ENCODE measurements at places on chromosomes 1 and 21.

DNA sequence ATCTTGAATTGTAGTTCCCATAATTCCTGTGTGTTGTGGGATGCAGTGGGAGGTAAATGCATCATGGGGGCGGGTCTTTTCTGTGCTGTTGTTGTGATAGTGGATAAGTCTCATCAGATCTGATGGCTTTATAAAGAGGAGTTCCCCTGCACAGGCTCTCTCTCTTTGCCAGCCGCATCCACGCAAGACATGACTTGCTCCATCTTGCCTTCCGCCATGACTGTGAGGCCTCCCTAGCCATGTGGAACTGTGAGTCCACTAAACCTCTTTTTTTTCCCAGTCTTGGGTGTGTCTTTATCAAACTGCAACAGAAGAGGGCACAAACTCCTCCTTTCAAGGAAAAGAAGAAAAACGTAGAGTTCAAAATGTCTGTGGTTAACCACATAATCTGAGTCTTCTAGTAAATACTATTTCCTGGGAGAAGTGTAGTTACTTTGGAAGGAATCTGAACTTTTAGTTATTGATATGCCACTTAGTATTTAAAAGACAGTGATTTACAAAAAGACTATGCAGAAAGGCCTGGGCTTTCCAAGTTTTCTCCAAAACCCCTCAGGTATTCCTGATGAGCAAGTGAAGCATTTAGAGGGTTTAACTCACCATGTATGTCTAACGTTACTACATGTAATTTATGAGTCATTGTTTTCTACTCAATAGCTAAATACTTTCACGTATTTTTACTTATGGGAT lies 10.0 kb downstream of the ADAMTS1 start:
- no peak for DNase-seq

DNA sequence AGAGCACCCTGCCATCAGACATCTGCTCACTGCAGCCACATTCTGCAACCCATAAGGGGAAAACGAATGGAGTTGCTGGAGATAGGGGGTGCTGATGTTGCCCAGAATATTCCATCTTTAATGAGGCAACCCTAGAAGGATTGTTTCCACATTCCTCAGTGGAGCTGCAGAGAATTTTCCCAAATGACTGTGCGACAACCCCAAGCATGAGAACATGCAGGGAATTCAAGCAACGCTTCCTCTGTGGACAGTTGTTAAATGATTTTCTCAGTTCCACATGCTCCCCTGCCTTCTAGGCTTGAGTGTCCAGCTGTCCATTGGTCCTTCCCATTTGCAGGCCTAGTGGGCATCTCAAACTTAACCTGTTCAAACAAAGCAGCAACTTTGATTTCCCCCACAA lies 20.5 kb upstream of the UBL4B start:
- DNase-seq = no peak

- peak; percentile 38 for DNase-seq
Observed at GRCh38 chr1:233281711-233282581, 13.6 kb downstream of the PCNX2 start.

- no peak for DNase-seq
Observed at GRCh38 chr1:223670458-223671159, 5.1 kb upstream of the CAPN8 start.

GRCh38 chr1:81660286-81660685 lies 140.4 kb upstream of the ADGRL2 start:
- DNase-seq = no peak

- DNase-seq = no peak
Observed at GRCh38 chr1:99855914-99856450, 5.8 kb downstream of the AGL start.

- DNase-seq = no peak
Observed at GRCh38 chr21:42258150-42258884, 39.4 kb downstream of the ABCG1 start.

DNA sequence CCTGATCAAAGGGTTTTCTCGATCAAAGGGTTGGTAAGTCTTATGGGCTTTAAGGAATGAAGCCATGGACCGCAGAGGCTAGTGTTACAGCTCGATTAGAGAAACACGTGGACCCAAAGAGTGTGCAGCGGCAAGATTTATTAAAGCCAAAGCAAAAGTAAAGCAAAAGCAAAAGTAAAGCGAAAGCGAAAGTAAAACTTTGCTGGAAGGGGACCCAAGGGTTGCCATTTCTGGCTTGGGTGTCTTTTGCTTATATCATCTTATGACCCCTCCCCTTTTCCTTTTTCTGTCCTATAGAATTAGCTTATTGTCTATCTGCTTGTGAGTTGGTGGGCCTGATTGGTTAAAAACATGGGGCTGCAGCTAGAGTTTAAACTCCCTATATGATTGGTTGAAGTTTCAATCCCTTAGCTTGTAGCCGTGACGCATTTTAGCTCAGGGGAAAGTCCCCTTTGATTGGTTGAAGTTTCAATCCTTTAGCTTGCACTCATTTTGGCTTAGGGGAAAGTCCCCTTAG lies 957.0 kb downstream of the AMY1C start:
- no peak for DNase-seq

DNA sequence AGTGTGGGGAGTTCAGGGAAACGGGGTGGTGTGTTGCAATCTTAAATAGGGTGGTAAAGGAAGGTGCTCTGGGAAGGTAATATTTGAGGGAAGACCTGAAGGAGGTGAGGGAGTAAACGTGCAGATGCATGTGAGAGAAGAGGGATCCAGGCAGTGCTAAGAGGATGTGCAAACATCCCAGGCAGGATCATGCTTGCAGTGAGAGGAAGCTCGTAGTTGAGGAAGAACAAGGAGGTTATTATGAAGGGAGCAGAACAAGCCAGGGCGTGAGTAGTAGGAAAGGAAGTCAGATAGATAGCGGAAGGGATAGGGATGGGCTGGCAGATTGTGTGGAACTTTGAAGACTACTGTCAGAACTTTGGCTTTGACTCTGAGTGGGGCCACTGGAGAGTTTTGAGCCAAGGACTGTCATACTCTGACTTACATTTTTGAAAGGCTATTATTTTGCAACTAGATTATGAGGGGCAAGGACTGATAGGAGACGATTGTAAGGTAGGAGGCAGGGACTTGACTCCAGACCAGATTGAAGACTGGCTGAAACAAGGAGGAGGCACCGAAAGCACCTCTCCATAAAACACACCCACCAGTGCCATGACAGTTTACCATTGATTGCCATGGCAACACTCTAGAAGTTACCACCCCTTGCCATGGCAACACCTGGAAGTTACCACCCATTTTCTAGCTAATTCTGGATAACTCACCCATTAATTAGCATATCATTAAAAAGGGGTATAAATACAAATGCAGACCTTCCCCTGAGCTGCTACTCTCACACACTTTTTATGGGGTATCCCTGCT lies 67.0 kb downstream of the XCL2 start:
- no peak for DNase-seq

DNA sequence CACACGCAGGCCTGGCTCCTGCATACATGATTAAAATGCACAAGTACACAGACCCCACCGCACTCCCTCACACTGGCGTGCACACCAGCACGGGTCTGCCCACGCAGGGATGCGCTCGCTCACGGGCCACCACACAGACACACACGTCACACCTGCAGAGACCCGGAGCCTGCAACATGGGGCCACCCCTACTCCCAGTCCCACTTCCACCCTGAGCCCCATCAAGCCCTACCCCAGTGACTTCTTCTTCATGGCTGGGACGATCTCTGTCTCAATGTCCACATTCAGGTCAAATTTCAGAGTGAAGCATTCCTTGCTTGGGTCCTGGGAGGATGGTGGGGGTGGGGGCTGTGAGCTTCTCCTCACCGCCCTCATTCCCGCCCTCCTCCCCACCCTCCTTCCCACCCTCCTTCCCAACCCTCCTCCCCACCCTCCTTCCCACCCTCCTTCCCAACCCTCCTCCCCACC lies 8.9 kb upstream of the TNFRSF25 start:
- DNase-seq = no peak

- DNase-seq = no peak
Observed at GRCh38 chr1:41481109-41481775, 3.2 kb downstream of the EDN2 start.

DNA sequence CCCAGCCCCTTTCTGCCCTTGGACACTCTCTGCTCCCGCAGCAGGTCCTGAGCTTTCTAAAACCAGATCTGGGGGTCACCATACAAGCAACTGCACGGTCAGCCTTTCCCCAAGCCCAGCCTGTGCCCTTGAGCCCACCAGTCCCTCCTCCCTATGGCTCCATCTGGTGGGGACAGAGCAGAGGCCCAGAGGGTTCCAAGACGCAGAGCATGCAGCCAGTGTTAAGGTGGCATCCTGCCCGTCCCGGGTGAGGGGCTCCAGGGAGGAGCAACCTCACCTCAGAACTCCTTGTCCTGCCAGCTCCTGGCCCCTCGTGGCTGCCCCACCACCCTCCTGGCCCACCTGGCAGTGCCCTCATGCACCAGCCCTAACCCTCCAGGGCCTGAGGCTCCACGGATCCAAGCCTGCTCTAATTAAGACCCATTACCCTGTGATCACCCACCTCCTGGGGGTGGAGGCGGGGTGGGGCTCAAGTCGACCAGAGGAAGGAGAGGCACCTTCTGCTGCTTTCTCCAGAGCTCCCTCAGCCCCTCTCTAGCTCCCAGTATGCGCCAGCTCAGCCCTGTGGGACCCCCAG lies 8.5 kb downstream of the CHD5 start:
- DNase-seq = no peak

GRCh38 chr1:66652556-66652955 lies 99.7 kb upstream of the DYNLT5 start:
- DNase-seq = no peak

DNA sequence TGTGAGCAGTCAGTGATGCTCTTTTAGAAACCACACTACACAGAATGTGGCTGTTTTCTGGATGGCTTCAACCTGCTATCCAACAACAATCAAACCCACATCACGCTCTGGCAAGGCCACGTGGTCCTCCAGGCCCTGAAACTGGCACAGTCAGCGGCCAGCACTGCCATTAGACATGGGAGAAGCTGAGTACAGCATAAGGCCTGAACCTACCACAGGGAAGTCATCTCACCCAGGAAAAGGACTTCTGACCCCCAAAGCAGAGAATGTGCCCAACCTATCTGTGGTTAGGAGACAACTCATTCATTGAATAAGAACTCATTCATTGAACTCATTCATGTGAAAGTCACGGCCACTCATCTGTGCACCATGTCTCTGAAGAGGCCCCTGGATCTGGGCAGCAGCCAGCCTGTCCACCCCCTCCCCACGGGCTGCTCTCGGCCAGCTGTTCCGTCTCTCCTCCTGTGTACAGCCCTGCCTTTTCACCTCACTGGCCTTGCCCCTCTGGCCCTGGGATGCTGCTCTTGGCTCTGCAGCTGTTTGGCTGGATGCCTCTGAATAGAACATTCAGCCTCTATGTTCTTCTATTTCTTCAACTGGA lies 41.1 kb downstream of the C1orf198 start:
- no peak for DNase-seq

DNA sequence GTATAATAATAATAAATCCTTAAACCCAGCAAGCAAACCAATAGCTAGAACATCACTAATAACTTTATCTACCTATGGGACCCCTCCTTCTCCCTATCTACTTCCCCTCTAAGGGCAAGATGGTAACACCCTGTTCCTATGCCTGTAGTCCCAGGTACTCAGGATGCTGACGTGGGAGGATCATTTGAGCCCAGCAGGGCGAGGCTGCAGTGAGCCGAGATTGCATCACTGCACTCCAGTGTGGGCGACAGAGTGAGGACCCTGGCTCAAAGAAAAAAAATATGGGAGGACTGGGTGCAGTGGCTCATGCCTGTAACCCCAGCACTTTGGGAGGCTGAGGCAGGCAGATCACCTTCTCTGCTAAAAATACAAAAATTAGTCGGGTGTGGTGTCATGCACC lies 143.1 kb upstream of the SLC45A1 start:
- no peak for DNase-seq

DNA sequence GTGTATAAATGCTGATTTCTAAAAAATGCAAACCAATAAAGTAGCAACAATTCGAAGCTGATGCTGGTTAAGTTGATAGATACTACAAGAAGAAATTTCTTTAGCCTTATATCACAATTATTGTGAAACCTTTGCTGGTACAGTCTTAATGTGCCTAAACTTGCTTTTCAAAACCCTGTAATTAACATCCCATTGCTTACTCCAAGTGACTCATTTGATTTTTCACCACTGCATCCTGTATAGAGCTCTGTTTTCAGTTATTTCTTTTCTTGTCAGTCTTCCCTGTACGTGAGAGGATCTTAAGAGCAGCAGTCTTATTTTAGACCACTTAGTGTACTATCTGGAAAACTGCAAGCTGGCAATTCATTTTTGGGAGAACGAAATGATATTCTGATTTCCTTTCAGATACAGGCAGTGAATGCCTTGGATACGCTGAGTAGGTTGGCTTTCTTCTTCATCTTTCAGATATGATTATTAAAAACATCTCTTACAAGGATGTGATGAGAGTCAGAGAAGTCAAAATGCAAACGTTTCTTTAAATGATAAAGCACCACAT lies 210.3 kb downstream of the KCTD3 start:
- no peak for DNase-seq

GRCh38 chr1:49626472-49626871 lies 397.3 kb downstream of the AGBL4 start:
- no peak for DNase-seq

DNA sequence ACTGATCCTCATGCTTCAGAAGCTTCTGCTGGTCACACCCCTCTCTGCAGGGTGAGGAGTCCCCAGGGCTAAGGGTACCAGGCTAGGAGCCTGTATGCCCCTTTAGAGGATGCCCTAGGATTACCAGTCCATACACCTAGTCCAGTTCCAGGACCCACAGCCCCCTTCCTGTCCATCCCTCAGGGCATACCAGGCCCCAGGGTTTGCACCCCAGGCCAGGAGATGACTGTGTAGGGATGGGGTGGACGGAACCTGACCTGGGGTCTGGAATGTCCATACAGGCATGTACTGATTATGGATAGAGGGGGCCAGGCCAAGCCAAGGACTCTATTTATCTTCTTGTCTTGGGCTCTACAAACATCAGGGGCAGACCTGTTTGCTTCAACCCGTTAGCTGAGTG lies 34.9 kb downstream of the TRIM67 start:
- DNase-seq = no peak

DNA sequence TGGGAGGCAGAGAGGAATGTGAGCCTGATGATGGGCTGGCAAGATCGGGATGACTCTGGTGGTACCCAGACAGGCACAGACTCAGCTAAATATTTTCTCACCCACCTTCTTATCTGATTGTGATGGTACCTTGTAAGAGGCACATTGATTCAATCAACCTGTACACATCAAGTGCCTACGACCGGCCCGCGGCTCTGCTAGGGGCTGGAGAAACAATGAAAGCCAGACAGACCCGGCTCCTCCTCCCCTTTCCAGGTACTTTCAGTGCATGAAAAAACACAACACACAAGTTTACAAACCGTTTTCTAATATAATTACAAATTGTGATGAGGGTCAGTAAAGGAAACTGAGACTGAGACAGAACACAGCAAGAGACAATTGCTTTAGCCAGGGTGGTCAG lies 115.0 kb downstream of the LACTBL1 start:
- DNase-seq = no peak

DNA sequence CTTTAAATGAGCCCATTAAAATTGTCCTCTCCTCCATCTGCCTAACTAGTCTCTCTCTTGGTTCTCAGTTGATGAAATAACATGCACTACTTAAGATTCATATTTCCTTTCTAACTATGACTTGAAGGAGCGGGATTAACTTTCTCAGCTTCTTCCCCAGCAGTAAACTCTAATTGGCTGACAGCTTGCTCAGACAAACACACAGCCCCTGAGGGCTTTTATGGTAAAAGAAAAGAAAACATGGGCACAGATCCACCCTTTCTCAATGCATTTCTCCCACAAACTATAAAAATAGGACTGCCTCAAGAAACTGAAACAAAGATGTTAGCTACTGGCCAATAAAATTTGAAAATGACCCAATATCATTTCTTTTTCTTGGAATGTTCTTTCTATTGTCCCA lies 703.1 kb downstream of the ADGRL2 start:
- DNase-seq = no peak
